Hair follicle dermal papilla cell (primary cell): ENCODE measurements at places on chromosomes 7 and 10. TPM values are rescaled to one million over a fixed set of nuclear protein-coding genes. Genes with fewer than 3 reads are reported as not detected.

The AKR1C2 gene
- total RNA-seq = 36.7 and 46.4 TPM in 2 replicates

The OLAH gene
- total RNA-seq = not detected in 2 replicates

The STOX1 gene
- total RNA-seq = under 0.01 and 0.12 TPM in 2 replicates

The SH2B2 gene
- total RNA-seq = 1.8 and 2.1 TPM in 2 replicates

The ANKRD7 gene
- total RNA-seq = 2.9 and 3.1 TPM in 2 replicates

The AS3MT gene
- total RNA-seq = 9.9 and 14.6 TPM in 2 replicates

The EEPD1 gene
- 7.9 and 10.2 TPM in 2 replicates for total RNA-seq

The IKZF1 gene
- total RNA-seq = not detected in 2 replicates

The NME8 gene
- total RNA-seq = not detected in 2 replicates

The GHRHR gene
- not detected in 2 replicates for total RNA-seq

The EIF3A gene
- total RNA-seq = 118 and 133 TPM in 2 replicates

The GSDME gene
- total RNA-seq = 29.5 and 34.7 TPM in 2 replicates

The PDE1C gene
- 63.1 and 68.4 TPM in 2 replicates for total RNA-seq

The C10orf95 gene
- not detected in 2 replicates for total RNA-seq

The ETV1 gene
- total RNA-seq = 12.8 and 28.9 TPM in 2 replicates

The AKR1C1 gene
- total RNA-seq = 60.7 and 75.3 TPM in 2 replicates

The TRPV6 gene
- not detected in 2 replicates for total RNA-seq

The CCDC172 gene
- total RNA-seq = not detected in 2 replicates

The DCLRE1A gene
- 3.9 and 4.2 TPM in 2 replicates for total RNA-seq

The FXYD4 gene
- total RNA-seq = not detected in 2 replicates

The CCZ1 gene
- 46.9 and 48.8 TPM in 2 replicates for total RNA-seq
